Cerebellar nuclear complex (tissue), 1 donor: ENCODE measurements at places on chromosomes 6 and 20.

DNA sequence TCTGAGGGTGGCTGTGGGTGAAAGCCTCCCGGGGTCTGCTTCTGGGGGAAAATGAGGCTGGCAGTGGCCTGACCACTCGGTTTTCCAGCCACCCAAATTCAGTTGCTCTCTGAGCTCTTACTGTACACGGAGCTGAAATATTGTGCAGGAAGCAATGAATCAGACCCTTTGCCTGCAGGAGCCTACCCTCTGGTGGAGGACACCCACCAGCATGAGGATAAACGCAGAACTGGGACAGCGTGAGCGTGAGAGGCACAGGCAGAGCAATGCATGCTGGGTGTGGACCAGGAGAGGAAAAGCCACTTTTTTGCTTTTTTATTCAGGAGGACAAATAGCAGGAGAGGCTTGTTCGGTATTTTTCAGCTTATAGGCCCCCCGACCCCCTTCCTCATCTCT, 298.0 kb downstream of the QKI start:
- DNase-seq: no peak

DNA sequence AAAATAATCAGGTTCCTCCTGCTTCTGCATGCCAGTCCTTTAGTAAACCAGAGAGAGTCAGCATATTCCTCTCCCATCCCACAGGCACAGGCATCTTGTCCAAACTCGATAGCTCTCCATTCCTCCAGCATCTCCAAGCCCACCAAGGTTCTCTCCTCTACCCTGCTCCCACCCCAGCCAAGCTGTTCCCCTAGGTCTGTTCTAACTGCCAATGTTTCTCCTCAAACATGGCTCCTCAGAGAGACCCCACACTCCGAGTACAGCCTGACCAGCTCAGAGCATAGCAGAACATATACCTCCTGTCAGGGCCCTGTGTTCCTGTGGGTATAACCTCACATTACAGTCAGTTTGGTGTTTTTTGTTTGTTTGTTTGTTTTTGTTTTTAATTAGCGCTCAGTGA, 177.8 kb downstream of the VEGFA start:
- no peak for DNase-seq

DNA sequence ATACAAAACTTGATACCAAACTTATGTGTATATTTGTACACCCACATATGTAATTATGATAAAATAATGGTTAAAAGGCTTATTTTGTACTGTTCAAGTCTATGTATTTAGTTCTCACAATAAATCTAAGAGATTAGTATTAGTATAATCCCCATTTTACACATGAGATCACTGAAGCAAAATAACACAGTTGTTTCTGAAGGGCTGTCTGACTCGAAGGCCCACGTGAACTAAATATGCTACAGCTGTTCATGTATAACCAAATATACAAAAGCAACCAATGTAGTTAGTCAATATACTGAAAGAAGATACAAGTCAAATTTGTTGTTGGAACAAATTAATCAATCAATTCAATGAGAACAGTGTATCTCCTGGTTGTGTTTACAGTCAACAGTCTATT, 959.2 kb downstream of the EPHA7 start:
- DNase-seq: no peak

DNA sequence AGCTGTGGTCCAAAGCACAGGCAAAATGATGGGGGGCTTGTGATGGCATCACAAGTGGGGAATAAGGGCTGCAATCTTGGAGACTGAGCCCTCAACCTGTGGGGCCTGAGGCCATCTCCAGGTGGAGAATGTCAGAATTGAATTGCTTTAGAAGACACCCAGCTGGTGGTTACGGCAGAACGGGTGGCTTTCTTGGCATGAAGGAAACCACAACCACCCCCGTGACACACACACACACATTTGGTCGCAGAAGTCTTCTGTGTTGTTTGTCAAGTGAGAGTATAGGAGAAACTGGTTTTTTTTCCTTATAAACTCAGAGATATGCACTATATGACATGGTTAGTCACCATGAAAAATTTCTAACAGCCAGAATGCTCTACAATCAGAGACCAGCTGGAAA, 139.5 kb upstream of the CDH4 start:
- DNase-seq: no peak

DNA sequence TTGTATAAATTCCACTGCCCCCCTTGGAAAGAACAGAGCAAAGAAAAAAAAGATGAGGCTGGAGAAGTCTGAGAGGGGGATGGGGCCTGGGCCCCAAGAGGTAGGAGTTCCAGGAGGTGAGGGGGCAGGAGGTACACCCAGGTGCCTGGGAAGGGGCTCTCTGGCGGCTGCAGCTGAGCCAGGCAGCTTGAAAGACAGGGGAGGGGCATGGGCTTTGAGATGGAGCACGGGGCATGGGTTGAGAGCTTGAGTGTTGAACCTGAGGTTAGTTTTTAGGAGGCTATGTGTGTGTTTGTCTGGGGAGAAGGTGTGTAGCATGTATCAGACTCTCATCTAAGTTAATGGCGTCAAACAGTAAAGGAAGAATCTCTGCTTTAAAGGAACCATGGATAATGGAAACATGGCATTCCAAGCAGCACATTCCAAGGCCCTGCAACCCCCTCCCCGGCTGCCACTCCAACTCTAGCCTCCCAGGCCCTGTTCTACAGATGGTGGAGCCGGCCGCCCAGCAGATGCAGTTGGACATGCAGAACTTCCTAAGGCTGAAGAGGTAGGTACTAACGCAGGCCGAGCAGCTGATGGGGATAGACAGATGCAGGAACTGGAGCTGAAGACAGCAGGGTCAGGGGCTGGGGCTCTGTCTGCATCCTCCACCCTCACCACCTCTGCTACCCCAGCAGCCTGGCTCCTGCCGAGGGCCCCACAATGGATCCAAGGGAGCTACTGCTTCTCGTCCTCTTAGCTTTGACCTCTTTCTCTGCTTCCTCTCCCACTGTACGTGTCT, 42.1 kb downstream of the MDFI start:
- no peak for DNase-seq

GRCh38 chr6:13715444-13715883, 3.8 kb upstream of the RANBP9 start:
- no peak for DNase-seq

- no peak for DNase-seq
Observed at GRCh38 chr6:8562125-8562524, 126.8 kb upstream of the SLC35B3 start.

GRCh38 chr6:42428326-42429041, 23.2 kb downstream of the TRERF1 start:
- no peak for DNase-seq

GRCh38 chr6:8881663-8882062, 446.3 kb upstream of the SLC35B3 start:
- DNase-seq: no peak

DNA sequence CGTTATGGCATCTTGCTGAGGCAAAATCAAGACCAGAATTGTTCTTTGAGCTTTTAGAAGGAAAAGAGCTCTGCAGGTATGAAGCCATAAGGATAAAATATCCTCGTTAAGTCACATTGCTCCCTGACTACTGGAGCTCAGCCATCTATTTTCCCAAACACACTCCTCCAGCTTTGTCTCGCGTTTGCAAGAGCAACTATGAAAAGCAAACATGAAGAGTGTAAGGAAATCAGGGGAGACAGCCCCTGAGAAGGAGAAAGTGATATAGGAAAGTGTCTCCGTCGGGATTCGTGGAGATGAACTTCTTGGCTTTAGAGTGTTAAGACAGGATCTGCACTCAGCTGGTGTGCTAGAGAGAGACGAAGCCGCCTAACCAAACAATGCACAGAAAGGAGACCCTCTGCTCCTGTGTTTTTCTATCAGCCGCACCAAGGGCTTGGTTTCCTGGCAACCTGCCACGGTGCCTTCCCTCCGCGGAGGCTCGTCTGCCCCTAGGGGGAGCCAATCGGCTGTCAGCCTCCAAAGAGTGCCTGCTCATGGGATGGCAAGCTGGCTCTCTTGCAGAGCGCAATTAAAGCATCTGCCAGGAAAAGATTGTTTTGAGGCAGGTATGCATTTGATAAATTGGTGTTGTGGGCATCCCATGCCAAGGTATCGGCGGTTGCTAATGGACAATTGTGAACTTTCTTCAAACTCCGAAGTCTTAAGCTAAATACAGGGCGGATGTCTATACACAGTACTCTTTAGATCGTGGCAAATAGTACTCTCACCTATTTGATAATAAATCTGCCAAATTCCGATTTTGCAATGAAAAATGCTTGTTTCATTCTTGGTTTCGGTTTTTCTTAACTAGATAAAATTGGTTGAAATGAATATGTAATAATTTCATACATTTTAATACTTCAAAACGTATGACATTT, 603.2 kb downstream of the RNF144B start:
- no peak for DNase-seq

DNA sequence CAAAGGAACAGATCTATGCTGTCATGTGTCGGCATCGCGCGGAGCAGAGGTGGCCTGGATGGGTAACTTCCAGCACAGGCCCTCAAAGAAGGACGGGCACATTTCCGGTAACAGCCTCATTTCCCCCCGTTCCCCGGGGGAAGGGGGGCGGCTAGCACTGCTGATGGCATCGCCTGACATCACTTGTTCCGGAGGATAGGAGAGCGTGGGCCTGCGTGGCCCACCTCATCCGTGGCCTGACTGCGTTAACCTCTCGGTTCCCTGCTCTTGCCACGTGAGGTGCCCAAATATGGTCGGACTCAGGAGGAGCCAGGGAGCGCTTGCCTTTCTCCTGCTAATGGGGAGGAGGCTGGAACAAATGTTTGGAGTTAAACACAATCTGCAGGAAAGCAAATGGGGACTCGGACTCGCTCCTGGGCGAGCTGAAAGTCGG, at the start of gene AKAP12:
Gene AKAP12 (plus strand): TSS at position 365 of the 433 bp plus-strand sequence. CDS start 596 bp downstream, outside the sequence.
- no peak for DNase-seq

GRCh38 chr6:7433121-7433617, 43.6 kb downstream of the RIOK1 start:
- no peak for DNase-seq

DNA sequence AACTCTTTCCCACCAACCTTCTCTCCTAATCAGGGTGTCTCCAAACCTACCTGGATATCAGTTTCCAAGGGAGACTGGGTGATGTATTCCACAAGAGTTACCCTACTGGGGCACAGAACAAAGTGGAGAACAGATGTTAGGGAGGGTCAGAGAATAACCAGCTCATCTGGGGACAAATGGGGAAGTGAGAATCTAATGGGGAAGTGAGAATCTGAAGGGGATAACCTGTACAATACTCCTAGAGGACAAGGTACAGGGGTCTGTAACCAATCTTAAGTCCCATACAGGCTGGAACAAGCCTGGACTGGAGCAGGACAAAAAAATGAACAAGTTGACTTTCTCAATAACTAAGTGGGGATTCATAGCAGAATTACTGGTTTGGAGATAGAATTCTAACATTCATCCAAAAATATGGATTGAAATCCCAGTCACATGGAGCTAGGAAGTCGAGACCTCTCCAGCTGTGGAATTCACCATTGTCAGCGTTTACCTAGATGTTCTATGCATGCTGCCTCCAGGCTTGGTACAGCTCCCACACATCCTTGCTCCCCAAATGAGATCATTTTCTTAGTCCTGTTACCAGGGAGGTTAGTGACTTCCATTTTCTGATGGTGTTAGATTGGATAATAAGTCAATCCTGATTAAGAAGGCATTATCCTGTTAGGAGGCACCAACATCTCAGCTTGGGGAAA, 214.8 kb upstream of the MOCS1 start:
- no peak for DNase-seq

- no peak for DNase-seq
Observed at GRCh38 chr6:27672113-27672799, 199.4 kb upstream of the ZNF184 start.

DNA sequence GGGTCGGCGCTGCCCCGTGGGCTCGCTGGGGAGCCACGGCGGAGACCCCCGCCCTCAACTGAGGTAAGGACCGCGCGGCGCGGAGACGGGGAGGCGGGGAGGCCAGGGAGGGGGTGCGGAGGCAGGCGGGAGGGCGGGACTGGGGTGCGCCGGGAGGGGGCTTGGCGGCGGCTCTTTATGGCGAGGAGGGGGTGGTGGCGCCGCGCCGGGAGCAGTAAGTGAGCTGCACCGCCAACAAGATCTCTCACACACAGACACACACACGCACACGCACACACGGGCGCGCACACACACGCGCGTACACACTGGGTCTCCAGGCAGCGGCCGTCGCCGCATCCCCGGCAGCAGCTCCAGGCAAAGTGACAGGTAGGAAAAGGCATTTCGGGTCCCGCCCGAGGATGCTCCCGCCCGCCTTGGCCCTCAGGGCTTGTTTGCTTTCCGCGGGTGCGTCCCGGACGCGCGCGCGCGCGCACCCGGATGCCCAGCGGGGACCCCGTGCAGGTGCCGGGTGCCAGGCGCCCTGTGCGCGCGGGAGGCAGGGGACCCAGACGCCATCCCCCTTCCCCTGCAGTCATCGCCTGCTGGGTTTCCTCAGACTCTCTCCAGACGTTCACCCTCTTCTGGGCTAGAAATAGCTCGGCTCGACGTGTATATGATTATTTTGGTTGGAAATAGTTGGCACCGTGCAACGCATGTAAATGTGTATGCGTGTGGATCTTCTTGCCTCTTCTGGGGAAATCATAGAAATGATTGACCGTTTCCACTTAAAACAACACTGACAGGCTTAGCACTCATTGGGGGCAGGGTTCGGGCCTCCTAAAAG, at the start of gene PLCB4:
Gene PLCB4 (plus strand): TSS at position 247 of the 823 bp plus-strand sequence. CDS start 238,728 bp downstream, outside the sequence.
- peak; percentile 42 for DNase-seq

- no peak for DNase-seq
Observed at GRCh38 chr20:53773792-53774401, 180.3 kb upstream of the ZNF217 start.

DNA sequence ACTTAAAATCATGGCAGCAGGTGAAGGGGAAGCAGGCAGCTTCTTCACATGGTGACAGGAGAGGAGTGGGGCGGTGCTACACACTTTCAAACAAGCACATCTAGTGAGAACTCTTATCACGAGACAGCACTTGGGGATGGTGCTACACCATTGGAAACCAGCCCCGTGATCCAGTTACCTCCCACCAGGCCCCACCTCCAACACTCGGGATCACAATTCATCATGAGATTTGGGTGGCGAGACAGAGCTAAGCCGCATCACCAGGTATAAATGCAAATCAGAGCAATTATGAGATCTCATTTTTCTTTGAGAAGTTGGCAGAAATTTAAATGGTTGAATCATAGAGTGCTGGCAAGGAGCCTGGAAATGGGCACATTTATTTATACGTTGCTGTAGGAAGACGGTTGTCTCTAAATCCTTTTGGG, 31.4 kb downstream of the IGF2R start:
- DNase-seq: no peak

DNA sequence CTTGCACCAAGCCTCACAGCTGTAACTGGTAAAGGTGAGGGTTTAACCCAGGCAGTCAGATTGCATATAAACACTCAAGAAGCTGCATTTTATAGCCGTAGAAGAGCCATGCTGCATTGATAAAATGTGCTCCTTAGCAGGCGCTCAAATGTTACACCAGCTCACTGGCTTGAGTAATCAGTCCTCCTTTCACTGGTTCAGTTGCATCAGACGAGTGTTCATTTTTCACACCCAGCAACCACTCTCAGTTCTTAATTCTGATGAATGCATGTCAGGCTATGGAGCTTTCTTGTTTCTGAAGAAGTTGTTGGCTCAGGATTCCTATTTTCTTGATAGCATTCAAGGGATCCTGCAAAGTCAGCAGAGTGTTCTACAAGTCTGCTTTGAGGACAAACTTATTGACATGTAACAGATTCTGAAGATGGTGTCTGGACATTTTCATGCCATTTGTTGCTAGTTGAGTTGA, 198.3 kb downstream of the PLCB1 start:
- no peak for DNase-seq
